ENCODE measurements at places on chromosomes 13 and 19.

- peaks cover 10% of the 10 kb centered on the region for H3K36me3 ChIP-seq
- peaks cover 47% of the 10 kb centered on the region for H3K27me3 ChIP-seq
- peak overlapping the region; percentile 72 for H3K4me3 ChIP-seq
These were observed 1.0 kb upstream of the ICAM5 start for GRCh38 chr19:10288662-10289166.

DNA sequence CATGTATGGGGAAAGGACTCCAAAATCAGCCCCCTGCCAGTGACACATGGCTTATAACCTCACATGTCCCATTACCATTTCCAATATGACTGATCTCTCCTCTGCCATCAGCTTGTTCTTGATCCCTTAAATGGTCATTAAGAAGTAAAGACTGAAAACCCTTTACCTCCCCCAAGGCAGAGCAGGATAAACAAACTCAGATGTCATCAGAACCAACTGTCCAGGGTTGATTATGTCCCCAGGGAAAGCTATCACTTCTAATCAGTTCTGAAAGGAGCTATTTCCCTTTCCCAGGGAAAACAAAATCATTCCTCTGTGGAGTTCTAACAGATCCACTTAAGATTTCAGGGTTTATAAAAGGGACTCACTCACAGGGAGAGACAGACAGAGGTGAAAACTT, 350.9 kb downstream of the SUCLA2 start:
- no peaks in the 10 kb centered on the region for H3K27me3 ChIP-seq
- H3K36me3 ChIP-seq = no peaks in the 10 kb centered on the region
- no peak for DNase-seq
- H3K4me3 ChIP-seq = no peak overlapping the region
- no peak overlapping the region for H3K27ac ChIP-seq
- no peaks in the 10 kb centered on the region for H3K4me1 ChIP-seq

DNA sequence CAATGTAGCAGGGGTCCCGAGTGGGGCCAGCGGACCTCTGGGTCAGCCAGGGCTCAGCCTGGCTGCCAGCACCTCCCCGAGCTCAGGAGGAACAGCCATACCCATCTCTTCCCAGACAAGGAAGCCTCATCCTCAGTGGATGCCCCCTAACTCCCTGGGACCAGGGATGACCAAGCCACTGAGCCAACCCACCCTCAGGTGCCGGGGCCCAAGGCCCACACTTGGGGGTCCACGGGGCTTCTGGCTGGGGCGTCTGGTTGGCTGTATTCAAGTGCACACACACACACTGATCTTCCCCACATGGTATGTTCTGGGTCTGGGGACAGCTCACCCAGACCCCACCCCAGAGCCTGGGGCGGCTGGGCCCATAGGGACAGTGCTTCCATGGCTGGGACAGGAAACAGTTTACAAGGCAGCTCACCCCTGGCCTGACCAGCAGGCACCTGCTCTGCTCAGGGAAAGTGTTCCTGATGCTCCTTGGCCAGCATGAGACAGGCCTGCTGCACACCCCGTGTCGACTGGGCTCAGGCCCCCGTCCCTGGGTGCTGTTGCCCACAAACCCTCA, 7.7 kb downstream of the RAB11B start:
- H3K4me1 ChIP-seq = peaks cover 47% of the 10 kb centered on the region
- H3K4me3 ChIP-seq = no peak overlapping the region
- DNase-seq = no peak
- H3K36me3 ChIP-seq = peaks cover 17% of the 10 kb centered on the region
- H3K27ac ChIP-seq = no peak overlapping the region

- no peak overlapping the region for H3K27ac ChIP-seq
- no peak for DNase-seq
- no peak overlapping the region for H3K4me3 ChIP-seq
- peaks cover 10% of the 10 kb centered on the region for H3K4me1 ChIP-seq
- H3K36me3 ChIP-seq = peaks cover 3% of the 10 kb centered on the region
- no peaks in the 10 kb centered on the region for H3K27me3 ChIP-seq
These were observed 21.9 kb upstream of the USP12 start for GRCh38 chr13:27193496-27193895.

DNA sequence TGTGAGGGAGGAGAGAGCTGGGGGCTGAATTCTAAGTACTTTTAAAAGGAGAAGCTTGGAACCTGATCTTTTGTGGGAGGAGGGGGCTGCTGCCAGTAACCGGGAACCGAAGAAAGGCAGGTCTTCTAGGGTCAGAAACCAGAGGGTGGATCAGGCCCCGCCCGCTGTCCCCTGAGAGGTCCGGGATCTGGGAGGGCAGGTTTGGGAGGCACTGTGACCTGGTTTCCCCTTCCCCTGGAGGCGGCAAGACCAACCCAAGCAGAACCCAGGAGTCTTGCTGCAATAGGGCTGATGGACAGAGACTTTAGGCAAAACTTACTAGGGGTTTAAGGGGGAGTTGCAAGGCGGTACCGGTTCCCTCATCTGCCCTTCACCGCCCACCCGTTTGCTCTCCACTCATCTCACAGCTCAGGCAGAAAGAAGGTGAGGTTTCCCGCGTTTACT, 707 bp upstream of the KLK8 start:
- DNase-seq = no peak
- H3K36me3 ChIP-seq = no peaks in the 10 kb centered on the region
- H3K4me1 ChIP-seq = no peaks in the 10 kb centered on the region
- H3K27me3 ChIP-seq = no peaks in the 10 kb centered on the region
- H3K27ac ChIP-seq = no peak overlapping the region

GRCh38 chr13:112137144-112137543, 70.2 kb downstream of the SOX1 start:
- H3K4me3 ChIP-seq = no peak overlapping the region
- no peak for DNase-seq
- H3K27me3 ChIP-seq = no peaks in the 10 kb centered on the region

- peaks cover 19% of the 10 kb centered on the region for H3K4me1 ChIP-seq
- peaks cover 16% of the 10 kb centered on the region for H3K36me3 ChIP-seq
- H3K27me3 ChIP-seq = no peaks in the 10 kb centered on the region
- peak overlapping the region; percentile 69 for H3K27ac ChIP-seq
- H3K4me3 ChIP-seq = no peak overlapping the region
- peak; percentile 75 for DNase-seq
These were observed 46.6 kb upstream of the SLC15A1 start for GRCh38 chr13:98798849-98799645.

DNA sequence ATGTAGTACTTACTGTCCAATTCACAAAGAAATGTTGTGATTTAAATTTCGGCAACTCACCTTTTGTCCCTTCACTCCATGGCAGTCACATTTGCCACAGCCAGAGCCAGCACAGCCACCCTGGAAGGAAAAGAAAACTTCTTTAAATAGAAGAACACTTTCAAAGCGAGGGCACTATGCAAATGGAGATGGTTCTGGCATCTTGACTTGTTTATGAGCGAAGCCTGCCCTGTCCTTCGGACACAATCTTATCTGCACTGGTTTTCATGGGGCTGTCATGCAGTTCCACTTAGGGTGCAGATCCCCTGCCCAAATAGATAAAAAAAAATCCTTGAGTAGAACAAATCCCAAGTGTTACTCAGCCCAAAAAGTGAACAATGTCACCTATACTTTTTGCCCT, 64.3 kb downstream of the COL4A1 start:
- H3K27me3 ChIP-seq = no peaks in the 10 kb centered on the region
- H3K36me3 ChIP-seq = peaks cover 33% of the 10 kb centered on the region
- no peak overlapping the region for H3K4me3 ChIP-seq
- H3K4me1 ChIP-seq = peaks cover 74% of the 10 kb centered on the region

GRCh38 chr13:30499338-30499737, 33.6 kb upstream of the HMGB1 start:
- no peaks in the 10 kb centered on the region for H3K27me3 ChIP-seq
- no peaks in the 10 kb centered on the region for H3K36me3 ChIP-seq
- H3K4me3 ChIP-seq = no peak overlapping the region

GRCh38 chr13:71082631-71083030, 784.4 kb downstream of the DACH1 start:
- H3K4me3 ChIP-seq = no peak overlapping the region
- peaks cover 5% of the 10 kb centered on the region for H3K27me3 ChIP-seq
- no peak overlapping the region for H3K27ac ChIP-seq
- no peaks in the 10 kb centered on the region for H3K36me3 ChIP-seq
- H3K4me1 ChIP-seq = no peaks in the 10 kb centered on the region

- peaks cover 11% of the 10 kb centered on the region for H3K4me1 ChIP-seq
- no peaks in the 10 kb centered on the region for H3K36me3 ChIP-seq
- H3K27ac ChIP-seq = no peak overlapping the region
- no peaks in the 10 kb centered on the region for H3K27me3 ChIP-seq
- no peak overlapping the region for H3K4me3 ChIP-seq
These were observed 115.6 kb upstream of the NBEA start for GRCh38 chr13:34826432-34826831.

DNA sequence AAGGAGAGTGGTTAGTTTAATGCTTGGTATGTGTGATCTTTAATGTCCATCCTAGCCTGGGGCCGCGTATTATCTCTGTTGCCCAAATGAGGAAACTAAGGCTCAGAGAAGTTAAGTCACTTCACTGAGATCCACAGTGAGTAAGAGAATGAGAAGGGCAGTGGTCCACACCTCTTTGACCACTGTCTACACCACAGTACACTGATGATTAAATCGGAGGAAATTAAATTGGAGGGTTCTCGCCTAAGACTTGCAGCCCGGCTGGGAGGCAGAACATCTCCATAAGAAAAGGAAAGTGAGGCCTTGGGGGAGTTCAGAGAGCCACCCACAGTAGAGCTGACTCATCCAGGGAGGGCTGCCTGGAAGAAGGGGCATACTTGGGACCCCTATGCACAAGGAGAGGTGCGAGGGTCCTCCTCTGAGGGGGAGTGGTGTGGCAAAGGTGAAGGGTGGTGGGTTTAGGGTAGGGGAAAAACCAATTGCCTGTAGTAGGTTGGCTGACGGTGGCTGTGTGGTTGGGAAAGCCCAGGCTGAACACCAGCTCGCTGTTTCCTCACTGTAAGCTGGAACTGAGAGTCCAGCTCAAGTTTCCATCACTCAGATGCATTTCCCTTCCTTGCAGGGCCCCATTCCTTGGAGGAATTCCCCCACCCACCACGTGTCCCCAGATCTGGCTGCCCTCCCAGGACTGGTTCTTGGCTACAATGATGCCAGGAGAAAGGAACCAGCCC, 15.0 kb upstream of the DHRS12 start:
- H3K27me3 ChIP-seq = peaks cover 46% of the 10 kb centered on the region
- no peak for DNase-seq
- H3K27ac ChIP-seq = no peak overlapping the region
- no peak overlapping the region for H3K4me3 ChIP-seq
- peaks cover 8% of the 10 kb centered on the region for H3K4me1 ChIP-seq

GRCh38 chr19:19334063-19334988, 13.7 kb downstream of the MAU2 start:
- H3K27me3 ChIP-seq = no peaks in the 10 kb centered on the region
- no peak overlapping the region for H3K4me3 ChIP-seq
- H3K4me1 ChIP-seq = no peaks in the 10 kb centered on the region
- H3K27ac ChIP-seq = no peak overlapping the region
- peaks cover 29% of the 10 kb centered on the region for H3K36me3 ChIP-seq
- DNase-seq = no peak

Measured in osteocyte (in vitro differentiated cells).